ENCODE measurements at places on chromosomes 4 and X. TPM values are rescaled to one million over a fixed set of nuclear protein-coding genes. Genes with fewer than 3 reads are reported as not detected.

Gene APELA
- not detected for total RNA-seq

Gene TCEAL8
- total RNA-seq: 41.5 TPM

Gene TIMM8A
- 6.6 TPM for total RNA-seq

GRCh38 chr4:95377366-95377900, 171.3 kb downstream of the UNC5C start:
- H3K4me1 ChIP-seq: no peaks in the 10 kb centered on the region
- H3K36me3 ChIP-seq: no peaks in the 10 kb centered on the region
- no peak overlapping the region for H3K4me3 ChIP-seq
- no peak overlapping the region for H3K27ac ChIP-seq

DNA sequence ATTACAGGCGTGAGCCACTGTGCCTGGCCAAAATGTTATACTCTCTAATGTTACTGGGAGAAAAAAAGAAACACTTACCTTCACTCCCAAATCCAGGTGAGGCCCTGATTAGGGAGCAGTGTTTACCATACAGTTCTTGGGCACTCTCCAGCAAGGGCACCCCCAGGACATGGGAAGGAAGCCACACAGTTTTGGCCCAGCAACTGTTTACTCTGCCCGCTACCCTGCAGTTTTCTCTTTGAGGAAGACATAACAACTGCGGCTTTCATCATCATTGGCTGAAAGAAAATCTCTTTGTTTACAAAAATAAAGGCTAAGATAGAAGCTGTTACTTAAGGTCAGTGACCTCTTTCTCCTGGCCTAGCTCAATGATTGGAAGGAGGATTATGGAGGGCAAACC, 145.5 kb upstream of the DUSP21 start:
- no peaks in the 10 kb centered on the region for H3K4me1 ChIP-seq
- no peaks in the 10 kb centered on the region for H3K27me3 ChIP-seq
- H3K36me3 ChIP-seq: no peaks in the 10 kb centered on the region
- DNase-seq: no peak

Gene FAM53A
- total RNA-seq: 1.7 TPM

DNA sequence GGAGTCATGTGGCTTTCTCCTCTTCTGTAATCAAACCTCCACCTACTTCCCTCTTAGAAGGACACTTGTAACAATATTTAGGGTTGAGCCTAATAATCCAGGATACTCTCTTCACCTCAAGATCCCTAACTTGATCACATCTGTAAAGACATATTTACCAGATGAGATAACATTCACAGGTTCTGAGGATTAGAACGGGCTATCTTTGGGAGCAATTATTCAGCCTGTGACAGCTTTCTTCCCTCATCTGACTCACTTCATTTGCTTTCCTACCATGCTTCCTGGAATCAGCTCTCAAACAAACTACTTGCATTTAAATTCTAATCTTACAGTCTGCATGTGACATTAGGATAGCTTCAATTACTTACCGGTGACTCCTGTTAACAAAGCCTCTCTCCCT, 133.5 kb upstream of the NDST3 start:
- H3K4me3 ChIP-seq: no peak overlapping the region
- no peak overlapping the region for H3K27ac ChIP-seq
- DNase-seq: no peak

Gene UBE2D3
- 289 TPM for total RNA-seq

DNA sequence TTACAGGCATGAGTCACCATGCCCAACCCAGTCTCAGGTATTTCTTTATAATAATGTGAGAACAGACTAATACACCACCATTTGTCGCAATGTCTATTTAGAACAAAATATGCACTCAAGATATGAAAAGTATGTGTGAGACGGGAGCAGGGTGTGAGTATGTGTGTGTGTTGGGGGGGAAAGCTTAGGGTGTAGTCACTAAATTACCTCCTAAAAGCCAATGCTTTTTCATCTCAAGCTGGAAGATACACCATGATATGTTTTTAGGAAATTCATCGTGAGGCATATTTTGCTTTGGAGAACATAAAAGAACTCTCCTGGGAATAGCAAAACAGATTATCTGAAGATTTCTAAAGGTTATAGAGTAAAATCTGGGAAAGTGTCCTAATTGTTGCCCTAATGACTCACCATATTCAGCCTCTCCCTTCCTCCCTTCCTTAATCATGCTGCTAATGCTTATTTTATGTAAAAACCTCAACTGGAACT, 262.7 kb downstream of the PDHA2 start:
- H3K4me3 ChIP-seq: no peak overlapping the region
- H3K27ac ChIP-seq: no peak overlapping the region
- no peaks in the 10 kb centered on the region for H3K36me3 ChIP-seq
- no peak for DNase-seq
- H3K4me1 ChIP-seq: no peaks in the 10 kb centered on the region

GRCh38 chrX:48508400-48509244, at the start of gene PORCN:
Gene PORCN, plus strand, starts transcription at chrX:48508992. Its CDS starts 829 bp downstream, at chrX:48509821.
- H3K36me3 ChIP-seq: peaks cover 5% of the 10 kb centered on the region
- H3K4me1 ChIP-seq: no peaks in the 10 kb centered on the region
- H3K4me3 ChIP-seq: peak within 1 kb of the TSS; percentile 66
- peak; percentile 88 for DNase-seq
- H3K27ac ChIP-seq: peak within 1 kb of the TSS; percentile 64

DNA sequence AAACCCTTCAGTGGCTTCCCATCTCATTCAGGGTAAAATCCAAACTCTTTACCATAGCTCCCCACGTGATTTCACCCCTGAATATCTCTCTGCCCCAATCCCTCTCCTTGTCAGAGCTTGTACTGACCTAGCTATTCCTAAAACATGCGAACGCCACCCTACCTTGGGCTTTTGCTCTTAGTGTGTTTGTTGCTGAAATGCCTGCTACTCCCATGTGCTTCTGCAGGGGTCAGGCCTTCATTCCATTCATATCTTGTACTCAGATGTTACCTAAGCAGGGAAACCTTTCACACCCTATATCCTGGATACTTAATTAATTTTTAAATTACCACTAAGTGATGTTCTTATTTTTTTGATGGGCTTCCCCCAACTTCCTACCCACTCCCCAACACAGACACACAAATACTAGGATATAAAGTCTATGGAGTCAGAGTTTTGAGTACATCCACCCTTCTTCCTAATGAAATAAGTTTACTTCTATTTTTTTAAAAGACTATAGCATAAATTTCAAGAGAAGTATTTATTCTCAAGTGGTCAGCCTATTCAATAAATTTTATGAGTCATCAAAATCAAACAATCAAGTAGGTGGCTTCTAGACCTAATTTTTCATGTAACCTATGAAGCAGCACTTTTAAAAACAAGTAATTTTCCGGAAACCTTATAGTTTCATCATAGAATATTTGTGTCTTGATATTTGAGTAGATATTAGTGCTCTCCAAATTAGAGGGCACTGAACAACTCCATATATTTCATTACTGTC, 189.4 kb downstream of the RAPGEF2 start:
- H3K4me3 ChIP-seq: no peak overlapping the region
- H3K27ac ChIP-seq: no peak overlapping the region
- no peaks in the 10 kb centered on the region for H3K27me3 ChIP-seq
- peaks cover 24% of the 10 kb centered on the region for H3K4me1 ChIP-seq

GRCh38 chr4:146590801-146591200, 47.9 kb upstream of the POU4F2 start:
- no peak overlapping the region for H3K27ac ChIP-seq
- no peak overlapping the region for H3K4me3 ChIP-seq
- H3K27me3 ChIP-seq: no peaks in the 10 kb centered on the region

Gene EDA
- total RNA-seq: 5.5 TPM

GRCh38 chr4:55125763-55126541, 557 bp upstream of the KDR start:
- peaks cover 18% of the 10 kb centered on the region for H3K27me3 ChIP-seq
- peak overlapping the region; percentile 74 for H3K27ac ChIP-seq
- H3K4me1 ChIP-seq: peaks cover 18% of the 10 kb centered on the region
- peak overlapping the region; percentile 69 for H3K4me3 ChIP-seq

Gene PASD1
- total RNA-seq: not detected

- no peaks in the 10 kb centered on the region for H3K4me1 ChIP-seq
- no peak overlapping the region for H3K4me3 ChIP-seq
- no peaks in the 10 kb centered on the region for H3K27me3 ChIP-seq
These were observed 273.3 kb downstream of the DKK2 start for GRCh38 chr4:106762666-106763443.

GRCh38 chr4:145019346-145019745, 78.7 kb downstream of the ANAPC10 start:
- no peak for DNase-seq
- no peaks in the 10 kb centered on the region for H3K27me3 ChIP-seq
- H3K4me3 ChIP-seq: no peak overlapping the region

DNA sequence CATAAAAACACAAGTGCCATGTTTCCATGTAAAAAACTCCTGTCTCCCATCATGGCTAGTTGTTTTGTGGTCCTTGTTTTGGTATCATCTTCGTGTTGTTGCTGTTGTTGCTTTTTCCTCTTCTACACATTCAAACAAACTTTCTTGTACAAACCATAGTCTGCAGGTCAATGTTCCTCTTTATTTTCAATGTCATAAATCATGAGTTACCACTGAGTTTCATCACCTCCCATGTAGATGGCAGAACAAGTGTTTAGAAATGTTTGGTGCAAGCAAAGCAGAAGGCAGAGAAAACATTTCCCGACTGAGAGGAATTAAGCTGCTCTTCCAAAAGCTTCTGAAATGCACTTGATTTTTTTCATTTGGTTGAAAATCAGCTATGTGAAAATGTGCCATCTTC, 166.0 kb downstream of the ANTXR2 start:
- no peak for DNase-seq
- no peak overlapping the region for H3K4me3 ChIP-seq
- H3K36me3 ChIP-seq: peaks cover 22% of the 10 kb centered on the region
- no peaks in the 10 kb centered on the region for H3K4me1 ChIP-seq

DNA sequence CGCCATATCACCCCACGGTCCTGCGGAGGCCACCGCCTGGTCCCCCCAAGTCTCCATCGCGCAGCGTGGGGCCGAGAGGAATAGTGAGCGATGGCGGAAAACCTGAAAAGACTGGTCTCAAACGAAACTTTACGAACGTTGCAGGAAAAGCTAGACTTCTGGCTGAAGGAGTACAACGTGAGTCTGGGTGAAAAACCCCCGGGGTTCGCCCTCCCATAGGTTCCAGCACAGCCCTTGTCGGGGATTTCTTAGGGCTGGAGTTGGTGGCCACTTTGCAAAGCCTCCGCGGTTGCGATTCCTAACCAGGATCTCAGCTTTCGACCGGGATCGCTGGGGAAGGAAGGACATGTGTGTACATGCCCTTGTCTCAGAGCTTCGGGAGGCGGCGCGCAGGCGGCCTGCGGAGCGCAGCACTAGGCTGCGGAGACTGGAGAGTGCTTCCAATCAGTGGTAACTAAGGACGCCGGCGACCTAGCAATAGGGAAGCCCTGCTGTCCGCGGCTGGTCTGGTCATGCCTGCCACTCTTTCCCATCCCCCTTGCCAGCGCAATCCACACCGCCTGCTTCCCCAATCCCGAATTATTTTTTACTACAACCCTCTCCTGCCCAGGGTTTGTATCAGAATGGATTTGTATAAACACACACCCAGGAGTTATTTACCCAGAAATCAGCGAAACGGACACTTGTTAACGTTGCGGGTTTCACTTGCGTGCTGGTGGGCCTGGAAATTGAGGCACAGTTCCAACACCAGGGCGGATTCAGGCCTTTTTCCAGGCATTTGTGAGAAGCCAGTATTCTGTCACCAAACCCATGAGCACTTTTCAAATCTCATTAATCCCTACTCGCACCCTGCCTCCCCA, 741 bp downstream of the SPATA18 start:
- peak overlapping the region; percentile 63 for H3K4me3 ChIP-seq
- H3K27ac ChIP-seq: peak overlapping the region; percentile 29
- H3K27me3 ChIP-seq: peaks cover 16% of the 10 kb centered on the region
- peaks cover 6% of the 10 kb centered on the region for H3K4me1 ChIP-seq
- peak; percentile 84 for DNase-seq

Gene CACNA1F
- 1.4 TPM for total RNA-seq

Gene SH3RF1
- total RNA-seq: 34.2 TPM

Gene FOXP3
- not detected for total RNA-seq

DNA sequence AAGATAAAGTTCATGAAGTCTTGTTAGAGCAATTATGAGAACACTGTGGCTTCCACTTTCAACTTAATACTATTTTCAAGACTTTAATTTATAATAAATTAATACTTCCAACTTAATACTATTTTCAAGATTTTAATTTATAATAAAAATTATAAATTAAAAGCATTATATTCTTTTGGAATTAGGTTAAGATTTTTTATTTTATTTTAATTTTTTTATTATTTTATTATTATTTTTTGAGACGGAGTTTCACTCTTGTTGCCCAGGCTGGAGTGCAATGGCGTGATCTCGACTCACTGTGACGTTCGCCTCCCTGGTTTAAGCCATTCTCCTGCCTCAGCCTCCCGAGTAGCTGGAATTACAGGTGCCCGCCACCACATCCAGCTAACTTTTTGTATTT, 126.0 kb upstream of the GUCY1A1 start:
- H3K27ac ChIP-seq: no peak overlapping the region
- H3K27me3 ChIP-seq: no peaks in the 10 kb centered on the region
- H3K4me1 ChIP-seq: no peaks in the 10 kb centered on the region
- no peak for DNase-seq
- no peaks in the 10 kb centered on the region for H3K36me3 ChIP-seq

Gene ERCC6L
- total RNA-seq: 0.24 TPM

Gene ADH4
- 0.27 TPM for total RNA-seq

DNA sequence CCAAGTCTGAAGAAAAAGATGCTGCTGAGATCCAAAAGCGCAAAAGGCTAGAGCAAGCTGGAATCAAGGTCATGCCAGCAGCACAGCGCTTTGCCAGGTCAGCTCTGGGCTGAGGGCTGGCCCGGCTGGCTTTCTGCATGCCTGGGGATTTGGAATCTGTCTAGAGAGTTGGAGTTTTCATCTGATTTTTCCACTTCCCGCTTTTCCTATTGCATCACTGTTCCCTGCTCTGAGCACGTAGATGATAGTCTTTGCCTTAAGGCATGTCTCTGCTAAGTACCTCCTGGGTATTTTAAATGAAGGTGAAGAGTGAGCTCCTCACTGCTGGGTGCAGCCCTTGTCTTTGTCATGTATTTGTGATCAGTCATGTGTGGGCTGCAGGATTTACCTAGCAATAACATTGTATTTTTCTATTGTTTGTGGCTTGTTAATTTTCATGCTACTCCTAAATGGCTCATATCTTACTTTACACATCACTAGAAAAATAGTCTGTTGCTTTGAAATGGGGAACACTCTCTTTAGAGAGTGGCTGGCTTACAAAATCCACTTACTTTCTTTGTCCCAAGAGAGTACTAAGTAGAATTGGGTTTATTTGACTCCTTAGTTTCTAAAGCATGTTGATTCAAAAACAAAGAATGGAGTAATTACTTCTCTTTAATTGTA, 82.8 kb downstream of the LIMCH1 start:
- no peaks in the 10 kb centered on the region for H3K4me1 ChIP-seq
- no peak overlapping the region for H3K4me3 ChIP-seq
- H3K27ac ChIP-seq: no peak overlapping the region
- H3K36me3 ChIP-seq: peaks cover 36% of the 10 kb centered on the region

All from lower lobe of right lung (tissue), 2 donors.